ENCODE measurements at places on chromosomes 4 and X.
A peak's percentile ranks its signal among the peaks of the same experiment; 100 is the strongest.

GRCh38 chrX:21374163-21374993 lies at the start of gene CNKSR2:
CNKSR2 (plus strand) TSS chrX:21374418; CDS start chrX:21374898, 480 bp downstream.
- peak; percentile 11 for DNase-seq

GRCh38 chr4:138565576-138565975 lies 323.4 kb upstream of the SLC7A11 start:
- DNase-seq = no peak

DNA sequence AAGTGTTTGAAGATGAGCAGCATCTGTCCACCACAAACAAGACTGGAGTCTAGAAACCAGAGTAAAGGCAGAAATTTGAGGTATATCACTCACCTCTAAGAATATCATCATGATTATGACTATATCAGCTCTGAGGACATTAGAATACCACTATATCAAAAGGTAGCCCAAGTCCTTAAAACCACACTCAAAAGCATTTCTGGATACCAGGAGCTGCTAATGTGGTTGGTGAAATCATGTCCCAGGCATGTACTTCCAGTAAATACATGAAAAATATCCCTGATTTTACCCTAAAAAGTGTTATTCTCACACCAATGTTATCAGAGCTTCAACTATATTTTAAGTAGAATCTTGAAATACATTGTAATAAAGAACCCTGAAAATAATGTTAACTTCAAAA lies 136.3 kb upstream of the SMAD1 start:
- peak; percentile 32 for DNase-seq

DNA sequence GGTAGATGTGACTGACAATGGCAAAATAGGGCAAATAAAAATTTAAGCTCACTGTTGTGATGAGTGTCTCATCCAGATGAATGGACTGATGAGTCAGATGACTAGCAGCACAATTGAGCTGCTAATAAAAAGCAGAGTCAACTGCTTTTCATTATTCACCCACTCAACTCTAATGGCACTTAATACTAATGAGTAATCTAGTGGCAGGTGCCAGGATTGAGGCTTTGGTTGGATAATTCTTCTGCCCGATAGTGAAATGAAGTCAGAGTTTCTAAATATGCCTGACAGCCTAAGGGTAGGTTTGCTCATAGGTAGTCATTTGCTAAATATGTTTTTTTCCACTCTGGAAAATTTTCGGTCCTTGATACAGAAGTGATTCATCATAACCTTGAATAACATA lies 10.4 kb downstream of the OGT start:
- peak; percentile 38 for DNase-seq

DNA sequence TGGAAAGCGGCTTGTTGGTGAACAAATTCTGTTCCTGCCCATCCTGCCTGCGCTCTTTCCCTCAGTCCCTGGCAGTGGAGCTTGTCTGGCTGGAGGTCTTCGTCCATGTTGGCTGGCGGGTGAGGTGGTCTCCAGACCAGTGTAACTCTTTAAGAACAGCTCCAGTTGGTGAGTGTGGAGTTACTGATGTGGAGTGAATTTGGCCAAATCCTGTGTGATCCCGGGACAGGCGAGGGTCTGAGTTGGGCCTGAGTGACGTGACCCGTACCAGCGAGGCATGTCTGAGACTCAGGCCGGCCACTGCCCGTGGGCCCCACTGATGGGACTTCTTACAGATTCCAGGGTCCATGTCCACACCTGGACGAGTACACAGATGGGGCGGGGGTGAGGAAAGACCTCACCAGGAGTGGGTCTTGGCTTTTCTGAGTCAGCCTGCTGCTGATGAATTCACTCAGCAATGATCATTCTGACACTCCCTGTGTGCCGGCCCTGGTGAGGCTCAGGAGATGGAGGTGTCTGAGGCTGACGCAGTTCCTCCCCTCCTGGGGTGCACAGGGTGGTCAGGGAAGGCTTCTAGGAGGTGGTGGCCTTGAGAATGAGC lies 45.5 kb downstream of the PSAPL1 start:
- DNase-seq = no peak

DNA sequence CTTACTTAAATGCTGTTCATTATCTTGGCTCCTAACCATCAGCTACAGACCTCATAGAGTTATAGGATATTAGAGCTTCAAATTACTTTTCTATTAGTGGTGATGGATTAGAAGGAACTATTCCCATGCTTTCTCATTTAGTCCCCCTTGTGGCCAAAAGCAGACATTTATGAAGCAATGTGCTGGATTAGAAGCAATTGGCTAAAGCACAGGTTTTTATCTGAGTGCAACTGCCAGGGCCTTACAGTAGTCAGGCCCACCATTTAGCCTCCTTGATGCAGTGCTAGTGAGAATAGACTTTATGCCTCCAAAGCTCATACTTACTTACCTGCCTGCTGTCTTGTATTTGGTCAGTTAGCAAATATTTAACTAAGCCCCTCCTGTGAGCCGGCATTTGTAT lies 93.0 kb downstream of the TSPAN7 start:
- DNase-seq = peak; percentile 22

DNA sequence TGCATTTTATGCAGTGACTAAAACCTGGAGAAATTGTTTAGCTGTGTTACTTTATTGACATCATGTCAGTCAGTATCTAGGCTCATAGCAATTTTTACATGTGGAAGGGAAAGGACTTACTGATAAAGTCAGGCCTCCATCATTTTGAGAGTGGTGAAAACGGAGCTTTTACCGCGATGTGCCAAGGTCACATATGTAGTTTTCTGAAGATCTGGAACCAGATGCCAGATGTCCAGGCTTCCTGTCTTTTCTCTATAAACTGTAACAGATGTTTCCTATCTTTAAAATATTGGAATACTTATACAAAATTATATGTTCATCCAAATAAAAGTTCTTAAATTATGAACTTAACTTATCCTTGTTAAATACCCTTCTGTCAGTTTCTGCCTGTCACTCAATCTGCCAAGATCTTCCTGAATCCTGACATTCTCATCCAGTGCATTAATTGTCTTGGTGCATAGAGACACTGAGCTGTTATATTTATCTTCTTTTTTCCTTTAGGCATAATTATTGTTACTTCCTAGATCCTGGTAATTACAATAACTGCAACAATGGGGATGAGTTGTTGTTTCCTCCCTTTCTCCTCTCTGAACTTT lies 1646.2 kb upstream of the TENM3 start:
- no peak for DNase-seq

- no peak for DNase-seq
These were observed 26.6 kb upstream of the NKX3-2 start for GRCh38 chr4:13570916-13571315.

GRCh38 chrX:153818571-153819383 lies 11.6 kb downstream of the PDZD4 start:
- peak; percentile 68 for DNase-seq

GRCh38 chr4:74282926-74283325 lies 25.3 kb upstream of the EPGN start:
- no peak for DNase-seq

DNA sequence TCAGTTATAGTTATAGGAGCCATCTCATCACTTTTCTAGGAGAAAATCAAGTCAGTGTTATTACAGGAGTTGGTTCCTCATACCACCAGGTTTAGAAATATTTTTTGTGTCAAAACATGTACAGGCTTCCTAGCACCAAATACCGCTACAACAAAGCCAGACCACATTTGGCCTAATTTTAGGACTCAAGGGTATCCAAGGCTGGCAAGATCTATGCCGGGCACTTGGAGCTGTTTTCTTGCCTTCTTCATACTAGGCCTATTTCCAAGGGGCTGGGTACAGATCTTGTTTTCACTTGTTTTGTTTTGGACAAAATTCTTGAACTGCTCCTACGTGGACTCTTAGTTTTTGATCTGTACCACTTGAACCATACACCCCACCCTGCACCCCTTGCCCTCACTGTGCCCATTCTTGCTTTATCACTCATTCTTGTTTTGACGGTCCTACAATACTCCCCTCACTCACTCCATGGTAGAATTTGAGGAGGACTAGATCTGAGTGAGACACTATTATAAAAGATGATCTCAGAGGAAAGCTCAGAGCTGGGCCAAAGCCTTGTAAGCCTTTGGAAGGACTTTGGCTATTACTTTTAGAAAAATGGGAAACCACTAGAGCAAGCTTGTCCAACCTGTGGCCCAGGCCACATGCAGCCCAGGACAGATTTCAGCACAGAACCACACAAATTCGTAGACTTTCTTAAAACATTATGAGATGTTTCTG lies 17.7 kb upstream of the TMEM144 start:
- DNase-seq = no peak

GRCh38 chr4:189843413-189844009 lies 97.2 kb upstream of the FRG1 start:
- DNase-seq = no peak

DNA sequence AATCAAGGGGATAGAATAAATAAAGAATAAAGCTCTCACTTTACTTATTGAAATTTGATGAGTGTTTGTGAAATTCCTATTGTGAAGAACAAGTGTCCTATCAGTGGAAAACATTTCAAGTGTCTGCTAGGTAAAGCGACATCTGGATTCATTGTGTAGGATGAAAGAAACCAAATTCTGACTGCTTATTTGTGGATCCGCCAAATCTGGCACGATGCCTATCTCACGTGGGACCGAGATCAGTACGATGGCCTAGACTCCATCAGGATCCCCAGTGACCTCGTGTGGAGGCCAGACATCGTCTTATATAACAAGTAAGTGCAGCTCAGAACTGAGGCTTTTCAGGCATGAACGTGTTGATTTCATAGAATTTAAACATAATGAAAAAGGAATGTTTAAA lies 1.9 kb downstream of the CHRNA9 start:
- DNase-seq = no peak

DNA sequence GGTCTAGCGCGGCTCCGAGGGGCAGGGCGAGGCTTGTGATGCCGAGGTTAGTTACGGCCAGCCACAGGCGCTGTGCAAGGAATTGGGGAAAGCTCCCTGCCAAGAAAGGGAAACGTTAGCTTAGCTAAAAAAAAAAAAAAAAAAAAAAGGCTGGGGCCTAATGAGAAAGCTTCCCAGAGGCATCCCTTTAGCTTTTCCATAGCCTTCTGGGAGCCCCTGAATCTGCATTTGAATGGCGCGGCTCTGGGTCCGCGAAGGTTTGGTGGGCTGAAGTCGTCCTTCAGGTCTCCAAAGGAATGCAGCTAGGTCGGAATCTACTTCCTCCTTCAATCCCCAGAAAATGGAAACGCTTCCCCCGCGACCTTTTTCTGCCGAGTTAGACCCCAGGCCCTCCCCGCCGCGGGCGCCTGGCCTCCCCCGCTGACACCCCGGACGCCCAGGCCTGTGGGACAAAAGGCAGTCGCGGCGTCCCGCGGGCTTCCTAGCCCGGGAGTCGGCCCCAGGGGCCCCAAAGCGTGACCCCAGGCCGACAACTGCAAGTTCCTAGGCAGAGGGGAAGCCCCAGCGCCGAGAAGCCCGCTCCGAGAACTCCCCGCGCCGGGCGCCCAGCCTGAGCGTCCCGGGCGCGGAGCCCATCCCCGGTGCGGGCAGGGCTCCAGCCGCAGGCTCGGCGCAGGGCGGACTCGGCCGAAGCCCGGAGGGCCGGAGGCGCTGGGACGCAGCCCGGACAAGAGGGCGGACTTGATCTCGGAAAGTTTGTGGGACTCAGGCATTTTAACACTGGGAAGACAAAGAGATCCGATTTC lies 605 bp upstream of the FAT1 start:
- DNase-seq = peak; percentile 82

GRCh38 chrX:42695800-42696358 lies 82.1 kb downstream of the PPP1R2C start:
- DNase-seq = no peak

DNA sequence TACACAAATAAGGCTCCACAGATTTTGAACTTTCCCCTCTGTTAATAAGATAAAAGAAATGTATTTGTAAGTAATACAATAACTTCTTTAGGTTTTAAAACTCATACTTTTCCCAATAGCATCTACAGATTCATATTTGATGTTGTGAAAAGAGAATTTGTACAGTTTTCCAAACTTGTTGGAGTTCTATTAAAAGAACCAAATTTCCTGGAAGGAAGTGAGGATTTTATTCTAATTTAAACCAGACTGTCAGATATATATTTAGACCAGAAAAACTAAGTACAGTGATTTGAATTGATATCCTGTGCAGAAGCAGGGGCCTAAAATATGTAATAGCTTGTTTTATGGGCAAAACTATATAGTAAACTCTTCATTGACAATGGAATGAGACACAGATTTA lies 53.7 kb downstream of the NAA11 start:
- DNase-seq = no peak

DNA sequence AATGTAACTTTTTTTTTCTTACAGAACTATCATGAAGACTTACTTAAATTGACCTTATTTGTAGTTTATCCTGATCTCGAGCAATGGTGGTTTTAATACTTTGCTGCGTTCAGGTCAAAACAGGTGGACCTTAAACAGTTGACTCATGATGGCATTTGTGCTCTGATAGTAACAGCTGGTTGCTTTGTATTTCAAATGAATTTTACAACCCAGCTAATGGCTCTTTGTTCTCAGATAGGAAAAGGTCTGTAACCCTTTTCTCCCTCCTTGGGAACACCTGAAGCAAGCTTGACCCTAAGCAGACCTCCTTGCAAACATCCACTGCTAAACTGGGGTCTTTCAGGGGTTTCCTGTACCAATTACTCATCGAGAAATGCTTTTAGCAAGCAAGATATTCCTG lies 79.2 kb downstream of the F11 start:
- no peak for DNase-seq

GRCh38 chrX:81414630-81415029 lies 212.7 kb downstream of the SH3BGRL start:
- DNase-seq = no peak

DNA sequence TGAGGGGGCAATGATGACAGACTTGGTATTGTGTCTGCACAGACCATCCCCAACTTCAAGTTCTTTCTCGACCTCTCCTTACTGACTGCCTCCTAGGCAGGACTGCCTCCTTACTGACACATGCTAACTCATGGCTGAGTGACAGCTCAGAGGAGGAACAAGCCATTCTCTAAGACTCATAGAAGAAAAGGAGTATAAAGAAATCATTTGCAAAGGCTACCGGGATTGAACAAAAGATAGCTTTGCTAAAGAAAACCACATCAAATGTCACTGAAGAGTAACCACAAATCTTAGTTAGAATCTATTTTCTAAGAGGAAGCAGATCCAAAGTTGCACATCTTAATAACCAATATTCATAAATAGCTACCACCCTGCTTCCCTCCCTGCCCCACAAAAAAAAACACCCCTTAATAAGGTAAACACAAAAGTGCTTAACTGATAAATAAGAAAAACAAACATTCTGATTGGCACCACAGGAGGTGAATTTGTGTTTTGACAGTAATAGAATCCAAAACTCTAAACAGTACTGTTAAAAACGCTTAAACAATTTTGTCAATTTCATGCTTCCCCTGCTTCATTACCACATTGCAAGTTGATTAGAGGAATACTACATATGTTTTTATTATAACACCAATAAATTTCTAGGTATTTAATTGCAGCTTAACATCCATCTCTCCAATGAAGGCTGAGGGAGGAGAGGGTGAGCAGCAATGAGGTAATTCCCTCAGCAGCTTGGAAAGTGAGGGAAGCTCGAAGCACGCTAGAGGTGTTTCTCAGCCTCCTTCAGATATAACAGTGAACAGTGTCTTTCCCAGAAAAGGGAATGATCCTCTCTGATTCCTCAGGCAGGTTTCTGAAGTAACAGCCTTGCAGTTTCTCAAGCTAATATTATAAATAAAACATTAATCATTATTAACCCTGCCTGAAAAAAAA lies 160.0 kb downstream of the HNRNPD start:
- no peak for DNase-seq

GRCh38 chrX:123436512-123437136 lies 252.5 kb downstream of the GRIA3 start:
- no peak for DNase-seq

Data from GM03348 (cell line).